ENCODE measurements at places on chromosomes 6 and 20.
A peak's percentile ranks its signal among the peaks of the same experiment; 100 is the strongest.

DNA sequence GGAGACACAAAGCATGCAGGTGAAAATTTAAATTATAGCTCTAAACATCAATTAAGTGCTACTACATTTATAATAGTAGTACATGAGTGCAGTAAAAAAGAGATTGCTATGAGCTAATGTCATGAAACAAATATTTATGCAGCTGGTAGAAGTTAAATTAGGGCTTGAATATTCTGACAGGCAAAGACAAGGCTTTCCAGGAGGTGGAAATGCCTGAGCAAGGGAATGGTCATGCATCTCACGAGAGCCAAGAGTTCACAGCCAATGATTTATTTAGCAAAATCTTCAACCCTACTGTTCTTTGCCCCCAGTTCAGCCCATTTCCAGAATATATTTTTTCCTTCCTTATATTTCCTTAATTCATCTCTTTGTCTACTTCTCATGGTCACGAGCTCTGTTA lies 128.9 kb downstream of the HIVEP2 start:
- H3K27me3 ChIP-seq = no peaks in the 10 kb centered on the region
- DNase-seq = no peak
- H3K4me3 ChIP-seq = no peak overlapping the region
- peaks cover 4% of the 10 kb centered on the region for H3K4me1 ChIP-seq

DNA sequence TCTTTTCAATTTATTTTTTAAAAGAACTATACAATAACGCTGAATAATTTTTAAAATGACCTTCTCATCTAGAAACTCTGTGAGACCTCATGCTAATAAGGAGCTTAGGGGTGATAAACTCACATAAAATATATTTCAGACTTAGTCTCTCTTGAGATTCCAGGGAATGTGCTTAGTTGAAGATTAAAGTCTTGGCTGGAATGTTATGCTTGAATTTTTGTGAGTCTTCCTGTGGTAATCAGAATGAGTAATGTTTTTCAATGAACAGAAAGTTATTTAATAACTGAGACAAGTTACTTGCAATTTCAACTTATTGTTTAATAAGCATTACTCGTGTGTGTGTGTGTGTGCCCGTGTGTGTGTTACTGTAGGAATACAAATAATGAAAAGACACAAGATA lies 379.9 kb upstream of the EPHA7 start:
- H3K4me3 ChIP-seq = no peak overlapping the region
- H3K27me3 ChIP-seq = no peaks in the 10 kb centered on the region
- H3K4me1 ChIP-seq = no peaks in the 10 kb centered on the region
- no peak for DNase-seq
- H3K27ac ChIP-seq = no peak overlapping the region

GRCh38 chr6:145206247-145206907 lies 528.9 kb downstream of the EPM2A start:
- H3K4me1 ChIP-seq = no peaks in the 10 kb centered on the region
- DNase-seq = no peak
- H3K4me3 ChIP-seq = no peak overlapping the region
- H3K36me3 ChIP-seq = no peaks in the 10 kb centered on the region

DNA sequence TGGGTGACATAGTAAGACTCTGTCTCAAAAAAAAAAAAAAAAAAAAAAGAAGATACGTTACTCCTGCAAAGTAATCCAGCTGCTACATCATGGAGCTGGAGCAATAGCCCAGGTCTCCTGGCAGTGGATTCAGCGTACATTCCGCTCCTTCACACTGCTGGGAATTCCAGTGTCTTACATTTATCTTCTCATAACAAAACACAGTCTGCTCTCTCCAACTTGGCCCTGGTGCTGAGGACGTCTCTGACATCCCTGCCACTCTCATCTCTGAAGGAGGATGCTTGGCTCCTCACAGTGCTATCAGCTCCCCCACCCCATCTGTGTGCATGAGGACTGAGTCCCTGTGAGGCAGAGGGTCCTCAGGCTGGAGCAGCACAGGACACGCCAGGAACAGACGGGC lies 529.8 kb downstream of the CD83 start:
- H3K4me1 ChIP-seq = no peaks in the 10 kb centered on the region
- DNase-seq = no peak
- H3K4me3 ChIP-seq = no peak overlapping the region
- no peaks in the 10 kb centered on the region for H3K36me3 ChIP-seq

GRCh38 chr6:44056392-44057237 lies 70.6 kb downstream of the MRPL14 start:
- H3K27ac ChIP-seq = no peak overlapping the region
- H3K4me1 ChIP-seq = peaks cover 14% of the 10 kb centered on the region
- no peaks in the 10 kb centered on the region for H3K27me3 ChIP-seq
- no peak for DNase-seq

GRCh38 chr6:163818719-163819118 lies 404.2 kb downstream of the QKI start:
- no peaks in the 10 kb centered on the region for H3K4me1 ChIP-seq
- DNase-seq = no peak
- no peak overlapping the region for H3K4me3 ChIP-seq
- no peaks in the 10 kb centered on the region for H3K27me3 ChIP-seq
- H3K27ac ChIP-seq = no peak overlapping the region

- no peaks in the 10 kb centered on the region for H3K4me1 ChIP-seq
- no peak overlapping the region for H3K4me3 ChIP-seq
- DNase-seq = no peak
- no peaks in the 10 kb centered on the region for H3K27me3 ChIP-seq
- peaks cover 19% of the 10 kb centered on the region for H3K36me3 ChIP-seq
Measured at GRCh38 chr6:144855812-144856531, 570.8 kb downstream of the UTRN start.

DNA sequence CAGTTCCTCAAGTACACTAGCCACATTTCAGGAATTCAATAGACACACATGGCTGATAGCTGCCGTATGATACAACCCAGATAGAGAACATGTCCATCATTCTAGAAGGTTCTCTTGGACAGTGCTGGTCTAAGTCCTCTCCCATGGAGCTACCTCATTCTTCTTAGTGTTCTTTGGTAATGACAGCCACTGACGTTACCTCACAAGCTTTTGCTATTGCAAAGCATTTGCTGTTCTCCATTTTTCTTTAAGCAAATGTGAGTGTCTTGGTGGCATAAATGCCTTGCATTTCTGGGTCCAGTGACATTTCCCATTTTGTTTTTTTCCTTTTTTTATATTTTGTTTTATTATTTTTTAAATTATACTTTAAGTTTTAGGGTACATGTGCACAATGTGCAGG lies 8.3 kb upstream of the CEBPB start:
- no peak overlapping the region for H3K4me3 ChIP-seq
- no peak for DNase-seq
- H3K27ac ChIP-seq = no peak overlapping the region
- H3K4me1 ChIP-seq = no peaks in the 10 kb centered on the region
- H3K27me3 ChIP-seq = no peaks in the 10 kb centered on the region
- no peaks in the 10 kb centered on the region for H3K36me3 ChIP-seq

DNA sequence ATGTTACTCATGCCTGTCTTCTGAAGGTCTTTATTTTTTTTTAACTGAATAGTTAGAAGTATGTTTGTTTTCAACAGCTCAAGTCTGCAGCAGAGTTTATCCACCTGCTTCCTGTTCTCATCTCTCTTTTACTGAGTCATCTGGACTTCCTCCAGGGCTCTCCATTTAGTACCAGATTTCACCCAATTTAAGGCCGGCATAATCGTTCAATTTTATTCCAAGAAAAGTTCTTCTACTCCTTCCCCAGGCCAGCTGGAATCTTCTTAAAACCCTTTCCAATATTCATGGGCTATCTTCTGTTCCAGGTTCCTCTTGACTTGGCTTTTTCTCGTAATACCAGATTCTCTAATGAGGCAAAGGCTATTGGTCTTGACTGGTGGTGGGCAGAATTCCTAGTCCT lies 79.0 kb upstream of the LAMA2 start:
- H3K36me3 ChIP-seq = no peaks in the 10 kb centered on the region
- no peak for DNase-seq
- H3K27me3 ChIP-seq = no peaks in the 10 kb centered on the region

- no peaks in the 10 kb centered on the region for H3K36me3 ChIP-seq
- DNase-seq = no peak
- H3K27ac ChIP-seq = peak overlapping the region; percentile 74
Measured at GRCh38 chr6:113065611-113066010, 718.5 kb downstream of the RFPL4B start.

GRCh38 chr6:13526727-13527670 lies 39.6 kb upstream of the GFOD1 start:
- H3K36me3 ChIP-seq = no peaks in the 10 kb centered on the region
- no peak overlapping the region for H3K4me3 ChIP-seq
- no peak for DNase-seq
- H3K4me1 ChIP-seq = peaks cover 10% of the 10 kb centered on the region
- no peaks in the 10 kb centered on the region for H3K27me3 ChIP-seq

DNA sequence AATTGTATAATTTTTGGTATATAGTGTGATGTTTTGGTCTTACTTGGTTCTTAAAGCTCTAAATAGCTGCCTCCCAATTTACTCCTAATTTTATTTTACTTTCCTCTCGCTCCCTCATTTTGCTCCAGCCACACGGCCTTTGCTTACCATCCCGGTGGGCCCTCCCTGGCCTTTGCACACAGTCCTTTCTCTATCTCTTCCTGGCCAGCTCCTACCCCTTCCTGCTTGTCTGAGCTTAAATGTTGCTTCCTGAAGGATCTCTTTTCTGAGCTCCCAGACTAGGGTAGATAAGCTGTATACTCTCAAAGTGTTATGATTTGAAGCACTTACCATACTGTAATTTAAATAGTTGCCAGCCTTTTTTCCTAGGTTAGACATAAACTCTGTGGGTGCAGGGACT lies 121.7 kb downstream of the UTRN start:
- peaks cover 7% of the 10 kb centered on the region for H3K36me3 ChIP-seq
- no peak overlapping the region for H3K27ac ChIP-seq
- no peak overlapping the region for H3K4me3 ChIP-seq
- H3K4me1 ChIP-seq = no peaks in the 10 kb centered on the region
- no peak for DNase-seq

- no peak for DNase-seq
- no peaks in the 10 kb centered on the region for H3K27me3 ChIP-seq
- H3K4me3 ChIP-seq = no peak overlapping the region
- H3K36me3 ChIP-seq = peaks cover 19% of the 10 kb centered on the region
Measured at GRCh38 chr20:36663031-36663430, 17.0 kb upstream of the SLA2 start.

Data from endodermal cell (in vitro differentiated cells).